ENCODE measurements at places on chromosomes 7 and 10.

DNA sequence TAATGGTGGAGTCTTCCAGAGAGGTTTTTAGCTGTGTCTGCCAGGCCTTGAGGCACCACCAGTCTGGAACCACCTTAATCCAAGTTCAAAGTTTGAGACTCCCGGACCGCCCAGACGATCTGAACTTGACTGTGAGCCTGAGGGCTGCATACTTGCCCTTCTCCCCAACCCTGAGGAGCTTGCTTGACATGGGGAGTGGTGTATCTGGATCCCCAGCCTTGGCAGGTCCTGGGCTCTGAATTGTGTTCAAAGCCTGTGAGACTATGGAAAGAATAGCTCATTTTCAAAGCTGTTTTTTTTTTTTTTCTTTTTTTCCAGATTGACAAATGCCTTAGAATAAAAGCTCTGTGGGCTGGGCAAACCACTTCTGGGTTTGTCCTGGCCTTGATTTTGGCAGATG is 22.3 kb upstream of the CAMK1D start:
- no peak for DNase-seq

DNA sequence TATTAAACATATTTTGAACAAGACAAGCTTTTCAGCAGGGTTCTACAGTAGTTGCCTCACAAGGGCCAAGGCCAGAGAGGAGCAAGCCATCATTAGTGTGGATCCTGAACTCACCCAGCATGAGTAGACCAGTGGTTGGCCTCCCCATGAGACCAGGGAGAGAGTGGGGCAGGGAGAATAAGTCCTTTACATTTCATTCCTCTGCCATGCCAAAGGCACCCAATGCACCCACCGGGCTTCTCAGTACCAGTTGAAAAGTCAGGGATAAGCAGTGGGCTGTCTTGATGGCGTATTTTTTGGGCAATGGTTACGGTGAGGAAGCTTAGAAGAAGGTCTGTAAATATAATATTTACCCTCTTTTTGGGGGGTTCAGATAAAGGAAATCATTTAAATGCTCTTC is 16.6 kb downstream of the CRTAC1 start:
- DNase-seq: no peak

GRCh38 chr10:122299423-122300075 is 28.5 kb downstream of the BTBD16 start:
- no peak for DNase-seq

GRCh38 chr7:92608380-92609322 is 18.5 kb upstream of the FAM133B start:
- DNase-seq: no peak

GRCh38 chr10:78806681-78807221 is 262.0 kb upstream of the ZMIZ1 start:
- no peak for DNase-seq

GRCh38 chr7:105857009-105857952 is 19.1 kb downstream of the ATXN7L1 start:
- no peak for DNase-seq

GRCh38 chr7:85471307-85471706 is 284.5 kb upstream of the SEMA3D start:
- no peak for DNase-seq

DNA sequence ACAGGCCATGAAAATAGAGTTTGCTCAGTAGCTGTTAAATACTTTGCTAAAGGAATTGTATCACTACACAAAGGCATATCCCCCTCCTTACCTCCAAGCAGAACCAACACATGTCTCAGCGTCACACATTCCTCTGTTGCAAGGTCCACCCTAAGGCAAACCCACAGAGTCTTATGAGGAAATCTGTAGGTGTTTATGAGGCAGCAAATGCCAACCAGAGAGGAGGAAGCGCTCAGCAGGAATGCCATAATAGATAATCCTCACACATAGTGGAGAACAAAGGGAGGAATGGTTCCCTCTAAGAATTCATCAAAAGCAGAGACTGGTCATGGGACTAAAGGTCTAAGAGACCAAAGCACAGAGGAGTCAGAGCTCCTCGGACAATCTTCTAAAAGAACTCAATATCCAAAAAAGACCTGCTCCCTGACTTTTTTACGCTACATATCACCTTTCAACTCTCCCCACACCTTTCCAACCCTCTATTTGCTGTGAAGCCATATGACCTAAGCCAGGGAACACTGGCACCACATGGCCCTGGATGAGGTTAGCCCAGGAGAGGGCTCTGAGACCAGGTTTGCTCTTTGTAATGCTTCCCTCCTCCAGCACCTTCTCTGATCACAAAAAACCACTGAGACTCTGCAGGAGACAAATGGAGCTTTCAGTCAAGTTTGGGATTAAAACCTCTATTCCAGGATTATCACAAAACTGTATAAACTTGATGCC is 7.3 kb downstream of the SLC25A13 start:
- no peak for DNase-seq

DNA sequence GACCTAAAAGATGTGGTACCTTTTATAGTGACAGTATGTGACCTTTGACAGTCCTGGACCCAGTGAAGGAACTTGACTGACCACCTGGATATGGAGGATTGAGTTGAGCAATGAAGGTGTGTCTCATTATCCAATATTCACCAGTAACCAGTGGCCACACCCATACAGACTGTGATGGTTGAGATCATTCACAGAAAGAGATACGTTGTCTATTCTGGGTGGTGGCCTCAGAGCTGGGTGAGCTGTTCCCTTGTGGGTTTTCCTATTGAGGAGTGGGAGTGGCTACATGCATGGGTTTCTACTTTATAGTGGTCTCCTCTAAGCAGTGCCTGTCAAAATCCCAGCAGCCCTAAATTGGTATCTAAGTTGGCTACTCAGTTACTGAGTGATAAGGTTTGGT is 507.4 kb downstream of the SORCS3 start:
- DNase-seq: no peak

GRCh38 chr7:28408960-28409715 is 3.2 kb upstream of the CREB5 start:
- peak; percentile 52 for DNase-seq

GRCh38 chr10:132507409-132507955 is 30.1 kb upstream of the INPP5A start:
- no peak for DNase-seq

- no peak for DNase-seq
These were observed 234.0 kb upstream of the SP8 start for GRCh38 chr7:21020667-21021066.

GRCh38 chr10:112333452-112333851 is 40.5 kb upstream of the ACSL5 start:
- DNase-seq: no peak

- DNase-seq: no peak
These were observed 547.7 kb downstream of the TNS3 start for GRCh38 chr7:47034180-47034579.

DNA sequence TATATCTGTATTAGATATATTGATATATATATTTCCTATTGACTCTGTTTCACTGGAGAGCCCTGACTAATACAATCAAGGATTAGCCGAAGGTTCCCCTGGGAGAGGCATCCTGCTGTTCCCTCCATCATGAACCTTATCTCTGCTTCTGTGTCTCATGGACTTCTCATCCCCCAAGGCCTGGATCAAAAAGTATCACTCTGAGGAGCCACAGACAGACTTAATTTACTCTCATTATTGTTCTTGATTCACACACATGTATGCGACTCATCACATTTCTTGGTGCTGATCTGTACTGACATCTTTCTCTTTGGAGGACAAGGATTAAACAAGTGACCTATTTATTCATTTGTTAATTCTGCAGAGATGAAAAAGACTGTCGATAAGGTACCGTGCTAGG is 550.2 kb downstream of the KCNMA1 start:
- DNase-seq: no peak

- no peak for DNase-seq
These were observed 32.6 kb upstream of the ORC5 start for GRCh38 chr7:104240401-104240800.

GRCh38 chr7:54664235-54665228 is 94.5 kb downstream of the SEC61G start:
- peak; percentile 54 for DNase-seq

DNA sequence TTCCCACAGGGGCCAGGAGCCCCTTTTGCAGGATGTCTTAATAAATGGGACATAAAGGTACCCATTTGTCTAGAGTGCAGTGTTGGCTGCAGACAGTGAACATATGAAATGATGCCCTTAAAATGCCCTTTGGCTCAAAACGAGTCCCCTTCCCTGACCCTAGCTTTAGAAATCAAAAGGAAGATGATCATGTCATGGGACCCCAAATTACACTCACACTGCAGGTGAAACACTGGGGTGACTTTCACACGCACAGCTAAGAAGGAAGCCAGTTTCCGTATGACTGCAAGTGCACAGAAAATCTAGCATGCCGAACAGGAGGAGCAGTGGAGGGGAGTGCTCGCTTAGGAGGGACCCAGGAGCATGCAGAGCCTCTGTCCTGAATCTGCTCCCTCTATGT is 154.5 kb upstream of the KLF14 start:
- no peak for DNase-seq

DNA sequence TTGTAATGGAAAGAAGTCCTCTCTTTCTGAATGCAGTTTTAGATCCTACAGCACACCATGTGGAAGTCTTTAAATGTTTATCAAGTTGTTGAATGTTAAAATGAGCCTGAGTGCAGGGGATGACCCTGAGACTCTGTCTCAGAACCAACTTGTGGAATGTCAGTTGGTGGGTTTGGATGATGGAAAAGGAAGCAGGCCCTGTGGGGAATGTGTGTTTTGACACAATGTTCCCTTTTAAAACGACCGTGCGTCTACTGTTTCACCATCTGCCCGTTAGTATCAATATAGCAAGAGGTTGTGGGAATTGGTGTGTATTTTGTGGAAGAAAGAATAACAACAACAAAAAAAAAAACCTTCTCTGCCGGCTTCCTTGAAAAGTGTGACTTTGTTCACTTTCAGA is 8.3 kb downstream of the DYNC1I1 start:
- no peak for DNase-seq

- peak; percentile 21 for DNase-seq
These were observed 210.7 kb downstream of the SKAP2 start for GRCh38 chr7:26653430-26654399.

DNA sequence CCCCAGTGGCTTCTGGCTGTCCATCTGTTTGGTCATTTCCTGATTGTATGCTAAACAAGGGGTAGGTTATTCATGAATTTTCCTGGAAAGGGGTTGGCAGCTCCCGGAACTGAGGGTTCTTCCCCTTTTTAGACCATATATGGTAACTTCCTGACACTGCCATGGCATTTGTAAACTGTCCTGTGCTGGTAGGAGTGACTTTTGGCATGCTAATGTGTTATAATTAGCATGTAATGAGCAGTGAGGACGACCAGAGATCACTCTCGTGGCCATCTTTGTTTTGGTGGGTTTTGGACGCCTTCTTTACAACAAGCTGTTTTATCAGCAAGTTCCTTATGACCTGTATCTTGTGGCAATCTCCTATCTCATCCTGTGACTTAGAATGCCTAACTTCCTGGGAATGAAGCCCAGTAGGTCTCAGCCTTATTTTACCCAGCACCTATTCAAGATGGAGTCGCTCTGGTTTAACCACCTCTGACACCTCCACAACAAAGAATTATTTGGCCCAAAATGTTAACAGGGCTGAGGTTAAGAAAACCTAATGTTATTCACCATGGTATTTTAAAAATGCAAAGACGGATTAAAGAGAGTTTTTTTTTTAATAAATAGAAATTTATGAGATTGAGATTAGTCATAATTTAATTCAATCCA is 2.4 kb upstream of the PTN start:
- DNase-seq: no peak

GRCh38 chr10:519716-520401 is 169.6 kb downstream of the DIP2C start:
- no peak for DNase-seq

- DNase-seq: no peak
These were observed 48.0 kb upstream of the ZNF365 start for GRCh38 chr10:62326176-62326575.

DNA sequence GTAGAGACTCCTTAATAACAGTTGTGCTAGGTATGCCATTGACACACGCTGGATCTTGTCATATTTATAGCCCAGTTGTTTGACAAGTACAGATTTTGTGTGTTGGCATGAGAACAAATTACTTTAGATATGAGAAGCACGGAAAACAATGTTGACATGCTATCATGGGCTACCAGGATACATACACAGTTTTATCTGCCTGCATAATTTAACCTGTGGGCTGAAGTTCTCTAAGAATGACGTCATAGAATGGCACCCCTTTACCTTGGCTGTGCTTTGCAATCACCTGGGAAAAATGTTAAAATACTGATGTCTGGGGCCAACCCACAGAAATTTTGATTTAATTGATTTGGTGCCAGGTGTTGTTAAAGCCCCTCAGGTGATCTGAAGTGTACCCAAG is 2.8 kb downstream of the PLA2G12B start:
- DNase-seq: no peak

GRCh38 chr10:60944910-60945297 is 919 bp upstream of the RHOBTB1 start:
- no peak for DNase-seq

DNA sequence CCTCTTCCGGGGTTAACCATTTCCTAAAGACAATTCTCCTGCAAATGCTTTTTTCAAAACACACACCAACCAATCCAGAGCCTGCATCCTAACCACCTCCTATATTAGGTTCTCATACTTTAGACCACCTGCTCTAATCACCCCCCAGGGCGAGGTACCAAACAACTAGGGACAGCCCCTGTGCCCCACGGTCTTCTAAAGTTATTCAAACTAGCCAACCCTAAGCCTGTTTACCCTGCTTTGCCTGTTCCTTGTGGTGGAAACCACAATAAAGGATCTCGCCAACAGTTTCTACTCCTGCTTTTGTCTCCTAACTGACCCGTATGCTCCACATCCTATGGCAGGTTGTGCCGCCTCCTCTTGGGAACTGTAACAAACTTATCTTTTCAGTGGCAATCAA is 21.1 kb downstream of the SP4 start:
- no peak for DNase-seq

- DNase-seq: no peak
These were observed 146.2 kb downstream of the AHR start for GRCh38 chr7:17444673-17445072.

DNA sequence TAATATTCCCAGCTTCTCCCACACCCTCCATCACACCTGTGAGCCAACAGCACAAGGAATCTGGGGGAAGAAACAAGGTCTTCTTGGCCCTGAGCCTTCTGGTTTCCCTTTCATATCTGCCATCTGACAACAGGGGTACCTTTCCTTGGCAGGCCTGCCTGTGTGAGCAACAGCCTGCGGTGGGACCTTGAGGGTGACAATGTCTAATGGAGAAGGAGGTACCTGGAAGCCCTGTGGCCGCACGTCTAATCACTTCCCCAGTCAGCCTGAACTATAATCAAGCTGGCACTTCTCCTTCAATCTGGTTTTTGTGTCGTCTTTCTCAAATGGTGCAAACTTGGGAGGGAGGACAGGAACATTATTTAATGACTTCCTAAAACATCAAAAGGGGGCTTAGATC is 41.2 kb downstream of the NRCAM start:
- no peak for DNase-seq

DNA sequence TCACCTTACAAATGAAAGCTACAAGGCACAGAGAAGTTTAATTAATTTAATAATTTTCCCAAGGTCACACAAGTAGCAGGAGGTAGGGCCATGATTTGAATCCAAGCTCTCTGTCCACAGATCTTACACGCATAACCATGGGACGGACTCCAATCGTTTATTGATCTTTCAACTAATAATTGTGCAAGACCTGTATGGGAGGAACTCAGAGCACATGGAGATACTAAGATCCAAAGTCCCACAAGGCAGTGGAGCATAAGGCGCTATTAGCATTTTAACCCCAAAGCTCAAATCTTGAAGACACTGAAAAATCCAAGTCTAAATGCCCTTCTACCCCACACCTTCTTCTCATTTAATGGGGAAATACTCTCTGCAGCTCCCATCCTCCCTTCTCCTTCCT is 143.5 kb downstream of the FGFR2 start:
- DNase-seq: no peak

Measured in HAP-1 (cell line).